ENCODE measurements at places on chromosomes 5 and 9. TPM values are rescaled to one million over a fixed set of nuclear protein-coding genes. Genes with fewer than 3 reads are reported as not detected.

SNAPC3 gene
- total RNA-seq = 30.4 TPM

SHB gene
- total RNA-seq = 9.4 TPM

PCDHA1 gene
- not detected for total RNA-seq

DNA sequence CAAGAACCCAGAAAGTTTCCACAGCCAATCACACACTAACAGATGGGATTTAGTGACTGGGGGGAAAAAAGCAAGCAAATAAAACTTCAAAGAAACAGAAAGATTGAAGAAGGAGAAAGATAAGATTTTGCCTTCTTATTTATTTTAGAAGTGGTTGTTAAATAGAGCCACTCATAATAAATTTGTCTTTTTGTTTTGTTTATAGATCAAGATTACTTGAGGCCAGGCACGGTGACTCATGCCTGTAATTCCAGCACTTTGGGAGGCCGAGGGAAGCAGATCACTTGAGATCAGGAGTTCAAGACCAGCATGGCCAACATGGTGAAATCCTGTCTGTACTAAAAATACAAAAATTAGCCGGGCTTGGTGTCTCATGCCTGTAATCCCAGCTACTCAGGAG, 94.9 kb upstream of the RANBP3L start:
- H3K36me3 ChIP-seq = no peaks in the 10 kb centered on the region
- H3K27ac ChIP-seq = no peak overlapping the region
- H3K4me1 ChIP-seq = peaks cover 30% of the 10 kb centered on the region
- H3K27me3 ChIP-seq = no peaks in the 10 kb centered on the region
- no peak overlapping the region for H3K4me3 ChIP-seq

- H3K4me1 ChIP-seq = peaks cover 55% of the 10 kb centered on the region
- no peaks in the 10 kb centered on the region for H3K27me3 ChIP-seq
- no peak overlapping the region for H3K27ac ChIP-seq
- no peaks in the 10 kb centered on the region for H3K36me3 ChIP-seq
- peak; percentile 78 for DNase-seq
Measured at GRCh38 chr5:38551030-38552017, 5.1 kb downstream of the LIFR start.

GRCh38 chr5:166074582-166075481, 2216.6 kb upstream of the WWC1 start:
- DNase-seq = no peak
- H3K36me3 ChIP-seq = no peaks in the 10 kb centered on the region
- no peak overlapping the region for H3K4me3 ChIP-seq
- no peak overlapping the region for H3K27ac ChIP-seq
- no peaks in the 10 kb centered on the region for H3K27me3 ChIP-seq

GRCh38 chr5:35651002-35651756, 33.5 kb downstream of the SPEF2 start:
- no peaks in the 10 kb centered on the region for H3K27me3 ChIP-seq
- peak; percentile 58 for DNase-seq
- H3K4me1 ChIP-seq = no peaks in the 10 kb centered on the region
- H3K4me3 ChIP-seq = no peak overlapping the region

DNA sequence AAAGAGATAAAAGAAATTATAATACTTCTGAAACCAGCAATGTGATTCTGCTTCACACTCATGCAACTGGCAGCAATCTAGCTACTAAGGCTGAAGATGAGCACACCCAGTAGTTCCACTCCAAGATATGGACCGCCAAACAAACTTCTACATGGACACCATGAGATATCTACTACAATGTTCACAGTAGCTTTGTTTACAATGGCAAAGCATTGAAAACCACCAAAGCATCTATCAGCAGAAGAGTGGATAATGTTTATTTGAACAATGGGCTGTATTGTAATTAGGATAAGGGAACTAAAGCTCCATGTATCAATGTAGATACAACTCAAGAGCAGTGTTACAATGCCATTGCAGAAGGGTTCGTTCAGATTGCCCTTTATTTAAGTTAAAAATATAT, 91.2 kb upstream of the ERBIN start:
- H3K4me1 ChIP-seq = peaks cover 14% of the 10 kb centered on the region
- H3K36me3 ChIP-seq = no peaks in the 10 kb centered on the region
- no peaks in the 10 kb centered on the region for H3K27me3 ChIP-seq
- H3K27ac ChIP-seq = no peak overlapping the region
- DNase-seq = no peak
- H3K4me3 ChIP-seq = no peak overlapping the region

DNA sequence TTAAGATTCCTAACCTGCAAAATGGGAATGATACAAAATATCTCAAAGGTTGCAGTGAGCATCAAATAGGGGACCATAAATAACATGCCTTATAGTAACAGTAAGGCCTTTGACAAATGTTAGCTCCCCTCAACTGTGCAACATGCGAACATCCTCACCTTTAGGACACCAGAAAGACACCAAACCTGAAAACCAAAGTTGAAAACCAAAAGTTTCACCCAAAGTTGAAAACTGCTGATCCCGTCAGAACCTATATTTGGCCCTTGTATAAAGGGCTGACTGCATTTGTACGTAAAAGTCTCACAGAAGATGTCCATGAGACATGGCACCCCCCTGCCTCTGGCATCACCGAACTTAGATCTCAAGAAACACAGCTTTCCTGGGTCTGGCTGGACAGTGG, 12.1 kb downstream of the CDK5RAP2 start:
- no peak for DNase-seq
- no peaks in the 10 kb centered on the region for H3K27me3 ChIP-seq
- no peak overlapping the region for H3K4me3 ChIP-seq
- H3K4me1 ChIP-seq = peaks cover 15% of the 10 kb centered on the region
- no peak overlapping the region for H3K27ac ChIP-seq

DNA sequence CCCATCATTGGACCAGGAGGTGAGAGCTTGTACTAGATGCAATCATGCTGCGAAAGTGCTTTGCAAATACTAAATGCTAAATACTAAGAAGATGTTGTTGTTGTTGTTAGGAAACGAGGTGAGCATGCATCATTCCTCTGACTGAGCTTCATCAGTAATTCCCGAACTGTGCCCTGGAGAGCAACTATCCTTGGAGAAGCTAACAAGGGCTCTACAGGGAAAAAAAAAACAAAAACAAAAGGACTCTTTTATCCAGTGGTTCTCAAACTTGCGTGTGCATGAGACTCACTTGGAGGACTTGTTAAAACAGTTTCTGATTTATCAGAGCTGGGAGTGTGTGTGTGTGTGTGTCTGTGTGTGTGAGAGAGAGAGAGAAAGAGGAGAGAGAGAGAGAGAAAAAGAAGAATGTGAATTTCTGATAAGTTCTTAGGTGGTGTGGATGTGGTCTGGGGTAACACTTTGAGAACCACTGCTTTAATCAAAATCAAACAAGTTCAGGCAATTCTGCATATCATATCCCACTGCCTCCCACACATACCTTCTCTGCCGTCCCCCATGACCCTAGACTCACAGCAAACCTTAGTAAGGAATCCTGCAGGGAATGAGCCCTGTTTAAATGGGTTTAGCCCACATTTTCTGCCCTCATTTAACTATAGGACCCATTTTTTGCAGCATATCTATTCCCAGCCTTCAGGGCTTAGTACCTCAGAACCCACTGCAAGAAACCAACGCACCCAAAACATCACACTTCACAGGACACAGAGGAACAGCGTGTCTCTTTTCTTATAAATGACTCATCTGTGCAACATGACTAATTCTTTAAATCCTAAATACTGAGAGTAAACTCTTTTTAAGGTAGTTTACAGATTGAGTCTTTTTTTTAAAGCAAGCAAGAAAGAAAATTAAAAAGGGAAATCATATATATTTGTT, 48.9 kb downstream of the PDE6A start:
- H3K4me3 ChIP-seq = no peak overlapping the region
- H3K27me3 ChIP-seq = no peaks in the 10 kb centered on the region
- H3K36me3 ChIP-seq = no peaks in the 10 kb centered on the region
- H3K4me1 ChIP-seq = peaks cover 6% of the 10 kb centered on the region

DNA sequence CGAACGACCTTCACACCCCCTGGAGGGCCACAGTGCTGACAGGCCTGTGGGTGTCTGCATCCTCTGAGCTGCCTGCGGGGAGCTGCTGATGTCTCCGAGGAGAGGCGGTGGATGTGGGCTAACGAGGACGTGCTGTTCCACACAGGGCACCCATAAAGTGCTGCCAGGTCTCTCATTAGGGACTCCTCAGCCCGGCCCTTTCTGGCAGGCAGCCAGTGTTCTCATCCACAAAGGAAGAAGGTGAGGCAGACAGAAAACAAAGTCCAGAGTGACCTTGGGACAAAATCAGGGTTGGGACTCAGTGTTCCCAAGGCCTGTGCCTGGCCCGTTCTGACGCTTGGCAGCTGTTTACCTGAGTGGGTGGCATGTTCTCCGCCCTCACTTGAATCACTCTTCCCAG, 29.3 kb downstream of the CARTPT start:
- H3K36me3 ChIP-seq = no peaks in the 10 kb centered on the region
- no peaks in the 10 kb centered on the region for H3K27me3 ChIP-seq
- H3K4me3 ChIP-seq = no peak overlapping the region

DNA sequence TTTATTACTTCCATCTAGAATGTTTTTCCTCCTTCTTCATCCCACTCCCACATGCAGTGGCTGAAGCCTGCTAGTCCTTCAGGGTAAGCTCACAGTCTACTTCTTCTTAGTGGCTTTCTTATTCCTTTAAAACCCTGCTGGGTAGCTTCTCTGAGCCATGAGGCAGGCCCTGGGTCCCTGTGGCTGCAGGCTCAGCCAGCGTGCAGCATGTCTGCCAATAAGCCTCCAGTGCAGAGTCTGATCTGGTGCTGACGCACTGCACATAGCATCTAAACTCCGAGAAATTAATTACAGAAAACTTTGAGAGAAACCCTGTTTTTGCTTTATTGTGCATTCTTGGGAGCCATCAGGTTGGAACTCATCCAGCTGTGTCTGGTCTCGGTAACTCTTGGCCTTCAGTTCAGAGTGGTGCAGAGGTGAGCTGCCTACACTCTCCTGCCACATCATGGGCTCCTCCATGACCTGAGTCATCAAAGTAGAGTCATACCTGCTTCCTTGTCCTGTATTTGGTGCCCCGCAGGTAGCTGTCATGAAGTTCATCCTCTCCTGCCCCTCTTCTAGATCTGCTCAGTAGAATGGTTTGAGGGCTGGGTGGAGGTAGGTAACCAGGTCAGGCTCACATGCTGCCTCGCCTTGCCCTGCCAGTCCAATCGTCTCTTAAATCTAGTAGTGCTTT, 339.4 kb downstream of the KDM4C start:
- peak; percentile 48 for DNase-seq
- no peaks in the 10 kb centered on the region for H3K36me3 ChIP-seq
- H3K27ac ChIP-seq = no peak overlapping the region
- H3K4me1 ChIP-seq = peaks cover 7% of the 10 kb centered on the region
- H3K27me3 ChIP-seq = no peaks in the 10 kb centered on the region

GRCh38 chr9:91486699-91487497, 63.3 kb upstream of the NFIL3 start:
- DNase-seq = peak; percentile 83
- no peaks in the 10 kb centered on the region for H3K27me3 ChIP-seq
- peak overlapping the region; percentile 99 for H3K27ac ChIP-seq
- peaks cover 61% of the 10 kb centered on the region for H3K4me1 ChIP-seq
- no peak overlapping the region for H3K4me3 ChIP-seq

- no peak overlapping the region for H3K4me3 ChIP-seq
- DNase-seq = peak; percentile 82
- no peaks in the 10 kb centered on the region for H3K27me3 ChIP-seq
- H3K36me3 ChIP-seq = no peaks in the 10 kb centered on the region
- H3K4me1 ChIP-seq = peaks cover 2% of the 10 kb centered on the region
- H3K27ac ChIP-seq = no peak overlapping the region
Measured at GRCh38 chr9:93139365-93140182, 5.5 kb upstream of the NINJ1 start.

- DNase-seq = no peak
- no peaks in the 10 kb centered on the region for H3K27me3 ChIP-seq
- H3K4me1 ChIP-seq = no peaks in the 10 kb centered on the region
- no peak overlapping the region for H3K27ac ChIP-seq
- no peak overlapping the region for H3K4me3 ChIP-seq
Measured at GRCh38 chr5:56735849-56736641, 79.3 kb upstream of the MAP3K1 start.

DNA sequence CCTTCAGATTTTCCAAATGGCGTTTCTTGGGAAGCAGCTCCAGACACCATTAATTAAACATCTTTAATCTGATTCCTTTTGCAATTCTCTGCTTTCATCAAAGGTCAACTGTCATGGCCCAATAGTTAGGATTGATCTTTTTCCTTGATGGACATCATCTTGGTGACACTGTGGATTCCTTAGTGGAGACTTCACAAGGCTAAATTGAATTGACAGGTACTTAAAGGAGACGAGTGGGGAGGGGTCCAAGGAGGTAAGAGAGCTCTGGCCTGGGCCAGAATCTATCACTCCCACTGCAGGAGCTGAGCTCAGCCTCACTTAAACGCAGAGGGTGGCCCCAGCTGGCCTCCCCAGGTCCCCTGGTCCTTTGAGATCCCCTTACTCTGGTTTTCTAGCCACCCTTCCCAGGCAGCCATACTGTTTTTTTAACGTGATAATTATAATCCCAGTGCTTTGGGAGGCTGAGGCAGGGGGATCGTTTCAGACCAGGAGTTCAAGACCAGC, 9.9 kb upstream of the HMCN2 start:
- H3K27me3 ChIP-seq = peaks cover 33% of the 10 kb centered on the region
- H3K36me3 ChIP-seq = no peaks in the 10 kb centered on the region
- H3K4me1 ChIP-seq = no peaks in the 10 kb centered on the region

- peak overlapping the region; percentile 41 for H3K4me3 ChIP-seq
- peaks cover 2% of the 10 kb centered on the region for H3K36me3 ChIP-seq
- H3K4me1 ChIP-seq = peaks cover 78% of the 10 kb centered on the region
- no peaks in the 10 kb centered on the region for H3K27me3 ChIP-seq
- H3K27ac ChIP-seq = peak overlapping the region; percentile 99
Measured at GRCh38 chr5:132425975-132426524, 56.5 kb downstream of the SLC22A5 start.

GRCh38 chr9:117462861-117463260, 48.0 kb upstream of the ASTN2 start:
- H3K36me3 ChIP-seq = no peaks in the 10 kb centered on the region
- H3K27me3 ChIP-seq = no peaks in the 10 kb centered on the region
- no peak overlapping the region for H3K27ac ChIP-seq
- no peak overlapping the region for H3K4me3 ChIP-seq
- no peak for DNase-seq
- no peaks in the 10 kb centered on the region for H3K4me1 ChIP-seq

DNA sequence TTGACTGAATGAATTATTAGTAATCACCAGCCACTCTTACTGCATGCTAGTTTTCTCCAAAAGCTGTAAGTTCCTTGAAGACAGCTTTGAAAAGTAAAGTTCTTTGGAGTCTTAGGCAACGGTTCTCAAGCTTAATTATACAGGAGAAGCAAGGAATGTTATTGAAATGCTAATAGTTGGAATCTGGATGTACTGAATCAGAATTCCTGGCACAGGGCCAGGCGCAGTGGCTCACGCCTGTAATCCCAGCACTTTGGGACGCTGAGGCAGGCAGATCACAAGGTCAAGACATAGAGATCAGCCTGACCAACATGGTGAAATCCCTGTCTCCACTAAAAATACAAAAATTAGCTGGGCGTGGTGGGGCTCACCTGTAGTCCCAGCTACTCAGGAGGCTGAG, 33.4 kb downstream of the GRIA1 start:
- H3K27ac ChIP-seq = peak overlapping the region; percentile 66
- H3K4me1 ChIP-seq = peaks cover 29% of the 10 kb centered on the region
- DNase-seq = no peak
- H3K4me3 ChIP-seq = no peak overlapping the region

Data from osteoblast (primary cell).